ENCODE measurements at places on chromosomes 4 and X.

DNA sequence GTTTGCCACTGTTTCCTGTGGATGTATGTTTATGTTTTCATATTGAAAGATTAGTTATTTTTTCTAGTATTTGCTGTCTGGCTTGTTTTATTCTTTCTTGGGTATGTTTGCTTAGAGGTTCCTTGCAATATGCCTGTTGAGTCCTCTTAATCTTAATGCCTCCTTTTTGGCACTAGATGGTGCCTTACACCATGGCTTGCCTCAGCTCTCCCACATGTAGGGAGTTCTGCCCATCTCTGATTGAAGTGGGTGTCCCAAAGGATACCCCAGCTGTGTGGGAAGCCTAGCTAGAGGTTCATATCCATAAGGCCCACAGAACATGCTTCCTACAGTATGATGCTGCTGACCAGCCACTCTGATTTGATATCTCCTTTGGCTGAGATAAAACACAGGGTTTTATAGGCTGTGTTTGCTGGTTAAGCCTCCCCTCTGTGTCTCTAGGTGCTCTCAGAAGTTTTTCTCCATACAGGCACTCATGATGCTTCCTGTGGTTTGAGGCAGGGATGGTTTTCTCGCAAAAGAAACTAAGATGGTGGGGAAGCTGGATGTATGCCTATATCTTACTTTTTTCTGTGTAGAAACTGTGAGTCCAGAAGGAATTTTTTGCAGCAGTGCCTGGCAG lies 162.4 kb downstream of the ASB9 start:
- no peak for DNase-seq

DNA sequence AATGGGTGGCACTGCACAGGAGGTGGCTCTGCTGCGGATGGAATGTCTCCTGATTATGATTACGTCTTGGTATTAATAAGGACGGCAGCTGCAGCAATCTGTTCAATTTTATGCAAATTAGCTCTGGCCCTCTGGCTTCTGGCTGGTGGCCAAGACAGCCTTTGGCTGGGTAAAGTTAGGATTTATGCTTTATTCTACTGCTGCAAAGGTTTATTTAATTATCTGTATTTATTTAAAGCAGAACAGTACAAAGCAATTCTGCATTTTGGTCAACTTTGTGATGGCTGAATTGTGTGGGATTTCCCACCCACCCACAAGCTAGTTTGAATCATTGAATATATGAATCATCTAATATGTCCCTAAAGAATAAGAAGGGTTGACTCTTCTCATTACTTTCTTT lies 745.6 kb upstream of the FAM241A start:
- DNase-seq, result no peak

- no peak for DNase-seq
Measured at GRCh38 chrX:42119076-42119475, 195.7 kb upstream of the CASK start.

DNA sequence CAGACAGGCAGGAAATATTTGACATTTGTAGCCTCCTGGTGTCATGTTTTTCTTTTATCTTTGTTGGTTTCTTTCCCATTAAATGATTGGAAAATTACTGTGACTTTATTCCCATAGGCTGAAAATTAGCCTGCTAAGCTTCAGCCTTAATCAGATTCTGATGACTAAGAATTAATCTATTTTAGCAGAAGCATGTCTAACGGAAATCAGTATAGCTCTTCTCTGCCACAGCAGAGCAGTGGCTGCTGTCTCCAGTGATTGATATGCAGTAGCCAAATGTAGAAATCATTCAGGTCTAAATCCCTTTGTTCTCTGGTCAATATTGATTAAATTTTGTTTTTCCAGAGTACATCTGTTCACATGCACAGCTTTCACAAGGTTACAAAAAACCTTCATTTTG lies 199.3 kb downstream of the GC start:
- peak; percentile 55 for DNase-seq

- DNase-seq, result no peak
Measured at GRCh38 chr4:8685831-8686230, 93.3 kb downstream of the CPZ start.

All from SK-N-MC (cell line).